ENCODE measurements at places on chromosomes 5 and 9. TPM values are rescaled to one million over a fixed set of nuclear protein-coding genes. Genes with fewer than 3 reads are reported as not detected.

The NIM1K gene
- 0.88 TPM for total RNA-seq

The TAF1L gene
- total RNA-seq, result not detected

The DCAF10 gene
- 30.4 TPM for total RNA-seq

- DNase-seq, result peak; percentile 77
Measured at GRCh38 chr9:114288193-114289091, 34.5 kb upstream of the ORM1 start.

DNA sequence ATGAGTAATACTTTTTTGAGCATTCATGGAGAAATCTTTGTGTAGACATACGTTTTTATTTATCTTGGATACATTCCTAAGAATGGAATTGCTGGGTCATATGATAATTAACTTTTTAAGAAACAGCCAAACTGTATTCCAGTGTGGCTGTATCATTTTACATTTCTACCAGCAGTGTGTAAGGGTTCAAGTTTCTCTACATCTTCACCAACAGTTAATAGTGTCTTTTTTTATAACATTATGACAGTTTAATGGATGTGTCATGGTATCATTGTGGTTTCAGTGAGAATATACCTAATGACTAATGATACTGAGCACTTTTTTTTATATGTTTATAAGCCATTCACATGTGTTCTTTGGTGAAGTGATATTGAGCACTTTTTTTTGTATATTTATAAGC, 52.4 kb downstream of the NIPBL start:
- no peak for DNase-seq

DNA sequence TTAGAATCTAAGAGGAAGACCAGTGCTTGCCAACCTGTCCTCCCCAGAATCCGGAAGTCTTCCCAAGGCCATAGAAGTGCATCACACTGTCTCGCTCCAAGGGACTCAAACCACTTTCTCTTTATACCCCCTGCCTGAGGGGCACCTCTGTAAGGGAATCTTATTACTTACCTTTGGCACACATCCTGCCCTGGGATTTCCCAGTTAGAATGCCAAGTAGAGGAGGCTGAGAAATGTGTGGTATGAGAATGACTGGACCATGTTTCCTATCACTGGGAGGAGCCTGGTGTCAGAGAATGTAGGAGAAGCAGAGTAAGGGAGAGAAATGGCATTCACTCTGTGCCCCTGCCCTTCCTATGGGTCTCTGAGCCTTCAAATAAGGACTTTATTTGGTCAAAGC, 85.8 kb downstream of the AOPEP start:
- peak; percentile 81 for DNase-seq

DNA sequence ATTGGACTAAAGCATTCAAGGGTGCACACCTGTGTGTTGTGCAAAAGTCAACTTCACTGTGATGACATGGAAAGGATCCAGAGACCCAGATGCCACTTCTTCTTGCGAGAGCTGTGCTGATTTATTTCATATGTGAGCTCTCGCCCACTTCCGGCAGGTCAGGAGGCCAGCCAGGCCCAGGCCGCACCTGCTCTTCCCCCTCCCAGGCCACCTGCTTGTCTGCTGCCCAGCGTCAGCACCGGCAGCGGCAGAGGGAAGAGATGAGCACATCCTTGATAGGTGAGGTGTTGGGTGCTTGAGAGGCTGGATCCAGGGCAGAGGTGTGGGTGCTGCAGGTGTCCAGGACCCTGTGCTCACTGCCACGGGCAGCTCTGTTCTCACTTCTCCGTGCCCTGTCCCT, 242.9 kb downstream of the FANCC start:
- DNase-seq, result peak; percentile 31

GRCh38 chr5:177142098-177142611, 8.6 kb downstream of the NSD1 start:
- peak; percentile 59 for DNase-seq

DNA sequence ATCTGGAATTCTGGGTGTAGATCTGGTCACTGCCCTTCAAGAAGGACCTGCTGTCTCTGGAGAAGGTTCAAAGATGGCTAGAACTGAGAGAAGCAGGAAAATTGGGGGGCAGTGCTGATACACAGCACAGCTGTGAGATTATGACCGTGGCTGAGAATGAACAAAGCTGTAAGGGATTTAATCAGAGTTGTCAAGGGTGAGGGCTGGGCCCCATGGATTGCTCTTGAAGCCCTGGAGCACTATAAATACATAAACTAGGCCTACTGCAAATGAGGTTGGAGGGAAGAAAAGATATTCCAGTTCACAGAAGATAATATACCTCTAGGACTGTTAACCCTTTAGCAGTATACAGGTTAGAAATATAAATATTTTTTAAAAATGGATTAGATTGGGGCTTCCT, 86.3 kb upstream of the KLF9 start:
- no peak for DNase-seq
